GM04503 (cell line): ENCODE measurements at places on chromosomes 13 and 19.

GRCh38 chr19:6613711-6614110 is 22.8 kb upstream of the CD70 start:
- DNase-seq, result no peak

- DNase-seq, result no peak
Observed at GRCh38 chr19:3880471-3881271, at the start of gene ATCAY. Gene ATCAY (plus strand): TSS chr19:3880685. CDS start chr19:3885768, 5,083 bp downstream.

DNA sequence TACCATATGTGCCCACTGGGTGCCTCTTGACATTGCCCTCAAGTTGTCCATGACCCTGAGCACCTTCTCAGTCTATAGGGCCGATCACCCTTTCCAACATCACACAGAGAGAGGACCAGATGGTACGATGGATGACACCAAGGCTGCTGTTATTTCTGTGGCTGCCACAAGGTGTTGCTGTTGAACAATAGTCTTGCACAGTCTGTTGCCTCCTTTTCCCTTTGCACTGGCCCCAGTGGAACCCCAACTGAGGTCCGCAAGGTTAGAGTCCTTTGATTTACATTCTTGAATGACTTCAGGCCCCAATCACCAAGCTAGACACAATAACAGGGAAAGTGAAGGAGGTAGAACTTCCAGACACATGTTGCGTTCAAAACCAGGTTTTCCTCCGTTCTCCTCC is 52.0 kb downstream of the TINCR start:
- no peak for DNase-seq

DNA sequence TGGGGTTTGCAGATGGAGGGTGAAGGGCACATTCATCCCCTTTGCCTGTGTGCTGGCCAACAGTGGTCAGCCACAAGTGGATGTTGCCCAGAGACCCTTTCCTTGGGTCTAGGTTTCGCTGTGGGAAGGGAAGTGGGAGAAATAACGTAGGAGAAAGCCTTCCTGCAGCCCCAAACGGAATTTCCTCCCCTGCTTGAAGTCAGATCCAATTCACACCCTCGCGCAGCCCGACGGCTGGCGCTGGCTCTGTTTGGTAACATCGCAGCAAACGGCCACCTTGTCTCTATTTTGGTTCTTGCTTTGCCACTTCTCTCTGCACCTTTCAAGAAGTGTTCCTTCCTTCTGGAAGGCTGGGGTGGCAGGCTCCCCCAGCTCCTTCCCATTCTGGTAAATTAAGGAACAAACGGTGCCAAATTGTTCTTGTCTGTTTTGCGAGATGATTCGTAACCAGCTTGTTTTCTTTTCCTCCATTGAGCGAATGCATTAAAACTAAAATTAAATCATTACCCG is 45.4 kb downstream of the CHST8 start:
- DNase-seq, result no peak

- DNase-seq, result no peak
Observed at GRCh38 chr13:112726016-112726767, 36.4 kb downstream of the ATP11A start.

GRCh38 chr13:79525064-79525857 is 44.3 kb downstream of the NDFIP2 start:
- DNase-seq, result no peak

GRCh38 chr19:58357481-58358145 is 4.3 kb upstream of the A1BG start:
- DNase-seq, result no peak

- DNase-seq, result no peak
Observed at GRCh38 chr19:7691497-7691896, 10.4 kb downstream of the FCER2 start.
